Gastrocnemius medialis (tissue), 4 donors: ENCODE measurements at places on chromosomes 3 and 15. TPM values are rescaled to one million over a fixed set of nuclear protein-coding genes. Genes with fewer than 3 reads are reported as not detected.

The OR5H14 gene
- total RNA-seq, result not detected

The CCDC54 gene
- total RNA-seq, result not detected

The CRBN gene
- total RNA-seq, result 94.7 TPM

The ANO10 gene
- 8.1 TPM for total RNA-seq

The RBMS3 gene
- total RNA-seq, result 26.0 TPM

The CAMP gene
- not detected for total RNA-seq

The IMPG2 gene
- total RNA-seq, result 0.42 TPM

The PAK6 gene
- not detected for total RNA-seq

The STAB1 gene
- total RNA-seq, result 27.2 TPM

The ASB14 gene
- total RNA-seq, result 2.5 TPM

The CLSTN2 gene
- 3.6 TPM for total RNA-seq

The GOLGA6A gene
- 0.83 TPM for total RNA-seq

The CD276 gene
- total RNA-seq, result 9.6 TPM

The CADM2 gene
- total RNA-seq, result 7.7 TPM

The ATP10A gene
- 0.56 TPM for total RNA-seq

The KLF15 gene
- 157 TPM for total RNA-seq
